Mesothelial cell of epicardium (in vitro differentiated cells): ENCODE measurements at places on chromosomes 1 and 21. TPM values are rescaled to one million over a fixed set of nuclear protein-coding genes. Genes with fewer than 3 reads are reported as not detected.

The DRAXIN gene
- total RNA-seq = 1.1 to 1.4 TPM (median 1.4 TPM) in 3 replicates

- DNase-seq = no peak
- H3K27me3 ChIP-seq = peaks cover 2% of the 10 kb centered on the region
- no peak overlapping the region for H3K27ac ChIP-seq
- no peak overlapping the region for H3K4me3 ChIP-seq
- no peaks in the 10 kb centered on the region for H3K36me3 ChIP-seq
Observed at GRCh38 chr1:228544921-228545591, 57.9 kb downstream of the RNF187 start.

- no peak overlapping the region for H3K27ac ChIP-seq
- H3K4me3 ChIP-seq = no peak overlapping the region
- peaks cover 7% of the 10 kb centered on the region for H3K4me1 ChIP-seq
- no peak for DNase-seq
- H3K27me3 ChIP-seq = no peaks in the 10 kb centered on the region
Observed at GRCh38 chr1:105359457-105359856, 1609.8 kb downstream of the AMY1C start.

GRCh38 chr21:42009831-42010506 is at the start of gene ZBTB21:
ZBTB21 (minus strand) TSS chr21:42010360; CDS start chr21:41994095, 16,265 bp downstream.
- H3K27me3 ChIP-seq = peaks cover 20% of the 10 kb centered on the region
- DNase-seq = peak; percentile 99
- peak within 1 kb of the TSS; percentile 100 for H3K27ac ChIP-seq

DNA sequence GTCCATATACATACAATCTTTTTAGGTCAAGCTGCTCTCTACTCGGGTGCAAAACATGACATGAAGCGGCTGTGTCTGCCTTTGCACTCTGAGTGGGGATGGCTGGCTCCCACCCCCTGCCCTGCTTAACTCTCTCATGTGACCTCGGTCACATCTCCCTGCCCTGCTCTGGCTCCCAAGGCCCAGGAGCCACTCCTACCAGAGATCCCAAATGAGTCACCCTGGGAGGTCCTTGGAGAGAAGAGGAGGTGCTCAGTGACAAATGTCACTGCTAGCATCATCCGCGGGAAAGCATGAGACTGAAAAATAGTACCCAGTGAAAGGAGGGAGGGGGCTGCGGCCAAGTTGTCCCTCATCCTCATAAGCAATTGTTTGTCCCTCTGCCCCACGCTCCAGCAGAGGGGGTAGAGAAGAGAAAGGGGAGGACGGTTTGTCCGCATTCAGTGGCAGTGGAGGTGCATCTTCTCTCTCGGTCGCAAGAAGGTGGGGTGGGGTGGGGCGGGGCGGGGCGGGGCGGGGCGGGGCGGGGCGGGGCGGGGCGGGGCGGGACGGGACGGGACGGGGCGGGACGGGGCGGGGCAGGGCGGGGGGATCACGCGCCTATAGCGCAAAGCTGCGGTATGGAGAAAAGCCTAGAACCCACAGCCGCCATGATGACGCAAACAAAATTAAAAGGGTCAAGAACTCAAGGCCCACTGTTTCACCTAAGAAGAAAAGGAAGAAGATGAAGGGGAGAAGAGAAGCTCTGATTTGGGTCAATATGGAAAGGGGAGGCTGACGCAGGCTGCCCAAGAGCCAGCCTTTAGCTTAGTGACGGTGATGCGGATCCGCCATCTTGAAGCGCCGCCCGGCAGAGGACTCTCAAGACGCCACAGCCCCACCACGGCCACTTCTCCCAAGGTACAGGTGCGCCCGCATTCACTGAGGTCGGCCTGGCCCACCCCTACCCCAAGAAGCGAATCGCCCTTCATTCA is 66.2 kb downstream of the CD46 start:
- H3K27ac ChIP-seq = no peak overlapping the region
- peaks cover 4% of the 10 kb centered on the region for H3K4me1 ChIP-seq
- DNase-seq = no peak
- no peaks in the 10 kb centered on the region for H3K36me3 ChIP-seq
- H3K4me3 ChIP-seq = no peak overlapping the region
- no peaks in the 10 kb centered on the region for H3K27me3 ChIP-seq

GRCh38 chr1:234047123-234047522 is 142.6 kb downstream of the SLC35F3 start:
- H3K36me3 ChIP-seq = no peaks in the 10 kb centered on the region
- DNase-seq = no peak
- peaks cover 40% of the 10 kb centered on the region for H3K27me3 ChIP-seq
- no peak overlapping the region for H3K27ac ChIP-seq
- H3K4me3 ChIP-seq = no peak overlapping the region
- H3K4me1 ChIP-seq = no peaks in the 10 kb centered on the region
